CD4-positive, CD25-positive, alpha-beta regulatory T cell (primary cell): ENCODE measurements at places on chromosomes 7 and 10.

DNA sequence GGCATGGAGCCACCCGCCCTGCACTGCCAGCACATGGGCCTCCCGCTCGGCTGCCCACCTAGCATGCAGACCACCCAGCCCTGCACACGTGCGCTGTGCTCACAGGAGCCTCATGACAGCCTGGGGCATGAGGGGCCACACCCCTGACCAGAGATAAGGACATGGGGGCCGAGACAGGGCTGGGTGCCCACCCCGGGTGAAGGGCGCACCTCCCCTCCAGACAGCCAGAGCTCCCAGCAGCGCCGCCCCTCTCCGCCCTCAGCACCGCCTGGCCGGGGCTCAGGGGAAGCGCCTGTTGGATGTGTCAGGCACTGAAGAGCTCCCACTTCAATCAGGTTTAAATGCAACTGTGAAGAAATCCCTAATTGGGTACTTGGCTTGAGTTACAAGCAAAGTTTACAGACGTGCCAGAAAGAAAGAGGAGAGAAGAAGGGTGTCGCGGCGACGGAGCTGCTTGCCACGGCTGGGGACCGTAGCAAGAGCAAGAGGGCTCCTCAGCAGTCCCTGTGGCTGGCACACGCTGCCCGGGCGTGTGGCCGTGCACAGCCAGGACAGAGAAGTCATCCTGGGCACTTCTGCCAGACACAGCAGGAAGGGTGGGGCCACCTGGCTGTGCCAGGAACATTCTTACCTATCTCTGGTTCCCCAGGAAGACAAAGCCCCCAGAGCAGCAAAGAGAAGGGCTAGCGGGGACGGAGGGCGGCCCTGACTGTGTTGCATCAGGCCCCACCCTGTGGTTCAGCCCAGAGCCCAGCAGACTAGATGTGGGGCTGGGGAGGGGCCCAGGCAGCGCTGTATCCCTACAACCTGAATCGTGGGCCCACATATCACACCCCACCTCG, 247.4 kb downstream of the ELFN1 start:
- H3K36me3 ChIP-seq: peaks cover 14% of the 10 kb centered on the region
- no peak overlapping the region for H3K4me3 ChIP-seq
- H3K27me3 ChIP-seq: no peaks in the 10 kb centered on the region
- DNase-seq: no peak

- no peaks in the 10 kb centered on the region for H3K27me3 ChIP-seq
- no peaks in the 10 kb centered on the region for H3K36me3 ChIP-seq
- H3K4me3 ChIP-seq: no peak overlapping the region
- H3K27ac ChIP-seq: no peak overlapping the region
- no peak for DNase-seq
Observed at GRCh38 chr7:43569424-43569823, 13.5 kb upstream of the STK17A start.

DNA sequence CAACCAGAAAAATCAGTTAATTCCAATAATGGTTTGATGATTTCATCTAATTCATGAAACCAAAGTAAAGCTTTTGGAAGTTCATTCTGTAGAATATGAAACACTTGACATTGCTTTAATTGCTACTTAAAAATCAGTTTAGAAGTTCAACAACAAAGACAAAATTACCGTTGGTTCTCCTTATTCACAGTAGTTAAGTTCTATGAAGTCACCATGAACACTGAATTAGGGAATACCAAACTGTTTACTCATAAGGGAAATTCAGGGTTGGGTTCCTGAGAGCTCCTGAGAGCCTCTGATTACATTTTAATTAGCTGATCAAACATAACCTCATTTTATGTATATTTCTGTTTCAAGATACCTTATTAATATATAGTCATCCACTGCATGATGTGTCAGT, 46.2 kb downstream of the ZNF438 start:
- no peak overlapping the region for H3K4me3 ChIP-seq
- H3K4me1 ChIP-seq: no peaks in the 10 kb centered on the region
- H3K27me3 ChIP-seq: no peaks in the 10 kb centered on the region
- no peak for DNase-seq
- no peak overlapping the region for H3K27ac ChIP-seq

GRCh38 chr10:64760371-64760770, 1239.2 kb downstream of the REEP3 start:
- H3K27ac ChIP-seq: no peak overlapping the region
- H3K4me1 ChIP-seq: no peaks in the 10 kb centered on the region
- no peaks in the 10 kb centered on the region for H3K36me3 ChIP-seq
- no peaks in the 10 kb centered on the region for H3K27me3 ChIP-seq

GRCh38 chr7:96023387-96023786, 251.0 kb downstream of the DYNC1I1 start:
- DNase-seq: no peak
- H3K4me3 ChIP-seq: no peak overlapping the region
- H3K4me1 ChIP-seq: no peaks in the 10 kb centered on the region
- no peaks in the 10 kb centered on the region for H3K36me3 ChIP-seq
- H3K27ac ChIP-seq: no peak overlapping the region

DNA sequence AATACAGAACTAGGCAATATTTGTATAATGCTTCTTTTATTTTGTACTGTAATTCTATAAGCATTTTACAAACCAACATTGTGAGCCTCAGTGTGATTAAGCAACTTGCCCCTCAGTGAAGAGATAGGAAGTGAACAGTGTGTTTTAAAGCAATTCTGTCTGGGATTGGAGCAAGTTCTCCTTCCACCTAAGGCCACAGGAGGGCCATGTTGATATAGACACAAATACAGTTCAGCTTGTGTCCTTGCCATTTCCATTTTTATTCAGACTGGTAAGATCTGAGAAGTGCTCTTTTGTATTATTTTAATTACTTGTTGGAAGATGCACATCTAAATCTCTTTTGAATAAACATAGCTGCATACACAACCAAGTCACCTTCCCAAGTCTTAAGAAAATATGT, 416.3 kb upstream of the COBL start:
- H3K27me3 ChIP-seq: no peaks in the 10 kb centered on the region
- no peak overlapping the region for H3K4me3 ChIP-seq
- no peak overlapping the region for H3K27ac ChIP-seq
- no peak for DNase-seq
- no peaks in the 10 kb centered on the region for H3K4me1 ChIP-seq
- no peaks in the 10 kb centered on the region for H3K36me3 ChIP-seq

GRCh38 chr7:66504131-66504530, 124.5 kb upstream of the KCTD7 start:
- no peak overlapping the region for H3K27ac ChIP-seq
- DNase-seq: no peak
- H3K4me1 ChIP-seq: peaks cover 10% of the 10 kb centered on the region
- peaks cover 7% of the 10 kb centered on the region for H3K27me3 ChIP-seq
- H3K4me3 ChIP-seq: no peak overlapping the region

- H3K4me3 ChIP-seq: no peak overlapping the region
- no peak overlapping the region for H3K27ac ChIP-seq
- H3K4me1 ChIP-seq: no peaks in the 10 kb centered on the region
- no peak for DNase-seq
- H3K36me3 ChIP-seq: no peaks in the 10 kb centered on the region
Observed at GRCh38 chr7:41930538-41931262, 227.8 kb upstream of the INHBA start.

GRCh38 chr7:25632616-25633015, 404.3 kb upstream of the NPVF start:
- no peaks in the 10 kb centered on the region for H3K4me1 ChIP-seq
- no peak overlapping the region for H3K27ac ChIP-seq
- no peak for DNase-seq
- no peak overlapping the region for H3K4me3 ChIP-seq
- H3K36me3 ChIP-seq: no peaks in the 10 kb centered on the region

- no peaks in the 10 kb centered on the region for H3K36me3 ChIP-seq
- H3K27ac ChIP-seq: no peak overlapping the region
- H3K27me3 ChIP-seq: peaks cover 10% of the 10 kb centered on the region
- no peaks in the 10 kb centered on the region for H3K4me1 ChIP-seq
- H3K4me3 ChIP-seq: no peak overlapping the region
- DNase-seq: no peak
Observed at GRCh38 chr10:114392112-114392835, 12.0 kb downstream of the AFAP1L2 start.

- no peaks in the 10 kb centered on the region for H3K36me3 ChIP-seq
- no peak overlapping the region for H3K4me3 ChIP-seq
- H3K4me1 ChIP-seq: no peaks in the 10 kb centered on the region
- H3K27ac ChIP-seq: no peak overlapping the region
Observed at GRCh38 chr7:30003098-30003497, 13.5 kb upstream of the SCRN1 start.

GRCh38 chr7:46545790-46546189, 624.7 kb upstream of the IGFBP3 start:
- DNase-seq: no peak
- no peak overlapping the region for H3K4me3 ChIP-seq
- no peaks in the 10 kb centered on the region for H3K4me1 ChIP-seq
- no peaks in the 10 kb centered on the region for H3K36me3 ChIP-seq

- no peaks in the 10 kb centered on the region for H3K4me1 ChIP-seq
- no peaks in the 10 kb centered on the region for H3K27me3 ChIP-seq
- no peak overlapping the region for H3K4me3 ChIP-seq
- H3K36me3 ChIP-seq: no peaks in the 10 kb centered on the region
- no peak overlapping the region for H3K27ac ChIP-seq
Observed at GRCh38 chr7:70165477-70166170, 567.3 kb downstream of the AUTS2 start.

GRCh38 chr7:70660154-70660818, 471.7 kb upstream of the GALNT17 start:
- H3K4me1 ChIP-seq: no peaks in the 10 kb centered on the region
- no peak for DNase-seq
- no peaks in the 10 kb centered on the region for H3K27me3 ChIP-seq

GRCh38 chr10:78298835-78299234, 265.2 kb downstream of the RPS24 start:
- H3K36me3 ChIP-seq: no peaks in the 10 kb centered on the region
- DNase-seq: no peak
- no peaks in the 10 kb centered on the region for H3K27me3 ChIP-seq
- H3K4me1 ChIP-seq: peaks cover 13% of the 10 kb centered on the region
- H3K4me3 ChIP-seq: no peak overlapping the region

DNA sequence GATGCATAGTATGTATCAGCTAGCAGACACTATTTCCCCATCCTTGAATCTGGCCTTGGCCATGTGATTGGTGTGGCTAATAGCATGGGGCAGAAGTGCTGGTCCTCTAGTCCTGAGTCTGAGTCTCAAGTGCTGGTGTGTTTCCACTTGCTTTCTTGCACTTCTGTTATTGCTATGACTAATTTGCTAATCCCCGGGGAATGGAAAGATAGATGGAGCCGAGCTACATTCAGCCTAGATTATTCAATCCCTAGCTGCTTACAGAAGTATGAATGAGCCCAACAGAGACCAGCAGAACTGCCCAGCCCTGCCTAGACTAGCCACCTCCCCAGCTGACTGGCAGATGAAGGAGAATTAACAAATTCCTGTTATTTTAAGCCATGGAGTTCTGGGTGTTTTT, 53.2 kb upstream of the SYPL1 start:
- no peaks in the 10 kb centered on the region for H3K36me3 ChIP-seq
- no peaks in the 10 kb centered on the region for H3K4me1 ChIP-seq
- H3K4me3 ChIP-seq: no peak overlapping the region
- no peak for DNase-seq
- H3K27ac ChIP-seq: no peak overlapping the region
- peaks cover 5% of the 10 kb centered on the region for H3K27me3 ChIP-seq

DNA sequence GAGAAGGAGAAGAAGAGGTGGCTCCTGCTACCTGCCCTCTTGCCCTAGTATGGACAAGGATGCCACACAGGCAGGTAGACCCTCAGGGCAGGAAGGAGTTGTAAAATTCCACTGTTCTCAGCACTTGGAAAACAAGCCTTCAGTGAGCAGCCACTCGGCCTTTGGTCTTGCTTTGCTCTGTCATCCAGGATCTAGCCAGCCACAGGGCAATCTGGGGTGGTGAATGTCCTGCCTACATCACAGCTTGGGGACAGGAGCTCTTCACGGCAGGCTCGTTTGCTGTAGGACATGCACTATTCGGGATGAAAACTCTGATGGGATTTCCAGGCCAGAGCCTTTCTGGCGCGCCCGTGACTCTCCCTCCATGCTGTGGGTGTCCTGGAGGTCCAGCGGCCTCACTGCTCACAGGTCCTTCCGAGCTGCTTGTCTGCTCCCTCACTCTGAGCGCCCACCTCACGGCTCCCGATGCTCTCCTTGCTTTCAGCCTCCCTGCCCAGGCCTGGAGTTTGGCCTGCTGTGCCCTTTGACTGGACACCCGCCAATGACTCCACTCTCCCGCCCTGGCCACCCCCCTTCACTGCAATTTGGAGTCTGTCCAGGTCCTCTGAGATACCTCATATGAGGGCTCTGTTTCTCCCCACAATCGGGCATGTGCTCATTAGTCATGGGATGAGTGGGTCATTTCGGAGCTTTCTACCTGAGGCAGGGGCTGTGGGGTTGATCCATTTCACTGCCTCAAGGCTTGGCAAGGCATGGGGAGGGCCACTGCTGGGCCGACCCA, 227.2 kb upstream of the GRB10 start:
- H3K27ac ChIP-seq: no peak overlapping the region
- no peak for DNase-seq
- H3K4me3 ChIP-seq: no peak overlapping the region
- no peaks in the 10 kb centered on the region for H3K27me3 ChIP-seq
- H3K4me1 ChIP-seq: no peaks in the 10 kb centered on the region

GRCh38 chr10:127715782-127716378, 21.1 kb upstream of the FOXI2 start:
- H3K27ac ChIP-seq: no peak overlapping the region
- peak; percentile 2 for DNase-seq
- H3K27me3 ChIP-seq: no peaks in the 10 kb centered on the region
- no peaks in the 10 kb centered on the region for H3K4me1 ChIP-seq
- H3K4me3 ChIP-seq: no peak overlapping the region
- no peaks in the 10 kb centered on the region for H3K36me3 ChIP-seq

- H3K4me1 ChIP-seq: no peaks in the 10 kb centered on the region
- no peak overlapping the region for H3K4me3 ChIP-seq
- no peak overlapping the region for H3K27ac ChIP-seq
- no peak for DNase-seq
Observed at GRCh38 chr7:76206633-76207032, 4.9 kb downstream of the SRRM3 start.

DNA sequence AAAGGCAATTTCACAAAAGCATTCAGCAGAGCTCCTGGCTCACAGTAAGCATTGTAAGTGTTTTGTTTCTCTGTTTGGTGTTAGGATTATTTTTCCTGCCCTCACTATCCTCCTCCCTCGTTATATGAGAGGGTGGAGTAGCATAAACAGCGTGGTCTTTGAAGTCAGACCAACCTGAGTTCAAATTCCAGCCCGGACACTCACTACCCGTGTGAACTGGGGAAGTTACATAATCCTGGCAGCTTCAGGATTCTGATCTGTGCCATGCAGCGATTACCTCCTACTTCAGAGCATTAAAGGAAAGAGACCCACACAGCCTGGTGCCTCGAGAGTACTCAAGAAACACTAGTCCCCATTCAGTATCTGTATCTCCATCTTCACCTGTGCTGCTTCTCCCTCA, 386.5 kb downstream of the INHBA start:
- H3K4me1 ChIP-seq: no peaks in the 10 kb centered on the region
- H3K27ac ChIP-seq: no peak overlapping the region
- no peak for DNase-seq
- H3K36me3 ChIP-seq: no peaks in the 10 kb centered on the region
- H3K27me3 ChIP-seq: no peaks in the 10 kb centered on the region
- no peak overlapping the region for H3K4me3 ChIP-seq

DNA sequence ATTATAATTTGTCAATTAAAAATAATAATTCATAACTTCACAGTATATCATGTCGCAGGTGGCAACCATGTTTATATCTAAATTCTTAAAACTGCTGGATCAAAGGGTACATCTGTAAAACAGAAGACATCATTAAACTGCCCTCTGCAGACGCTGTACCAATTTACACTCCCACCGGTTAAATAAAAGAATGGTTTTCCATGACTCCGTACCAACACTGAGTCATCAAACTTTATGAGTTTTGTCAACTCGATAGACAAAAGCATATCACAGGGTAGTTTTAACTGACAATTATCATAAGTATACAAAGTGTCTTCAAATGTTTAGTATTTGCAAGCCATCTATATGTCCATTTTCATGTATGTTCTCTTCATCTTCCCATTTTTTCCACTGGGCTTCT, 5.7 kb upstream of the GSTK1 start:
- no peaks in the 10 kb centered on the region for H3K36me3 ChIP-seq
- H3K4me1 ChIP-seq: peaks cover 52% of the 10 kb centered on the region
